ENCODE measurements at places on chromosomes 7 and 10. TPM values are rescaled to one million over a fixed set of nuclear protein-coding genes. Genes with fewer than 3 reads are reported as not detected.

DNA sequence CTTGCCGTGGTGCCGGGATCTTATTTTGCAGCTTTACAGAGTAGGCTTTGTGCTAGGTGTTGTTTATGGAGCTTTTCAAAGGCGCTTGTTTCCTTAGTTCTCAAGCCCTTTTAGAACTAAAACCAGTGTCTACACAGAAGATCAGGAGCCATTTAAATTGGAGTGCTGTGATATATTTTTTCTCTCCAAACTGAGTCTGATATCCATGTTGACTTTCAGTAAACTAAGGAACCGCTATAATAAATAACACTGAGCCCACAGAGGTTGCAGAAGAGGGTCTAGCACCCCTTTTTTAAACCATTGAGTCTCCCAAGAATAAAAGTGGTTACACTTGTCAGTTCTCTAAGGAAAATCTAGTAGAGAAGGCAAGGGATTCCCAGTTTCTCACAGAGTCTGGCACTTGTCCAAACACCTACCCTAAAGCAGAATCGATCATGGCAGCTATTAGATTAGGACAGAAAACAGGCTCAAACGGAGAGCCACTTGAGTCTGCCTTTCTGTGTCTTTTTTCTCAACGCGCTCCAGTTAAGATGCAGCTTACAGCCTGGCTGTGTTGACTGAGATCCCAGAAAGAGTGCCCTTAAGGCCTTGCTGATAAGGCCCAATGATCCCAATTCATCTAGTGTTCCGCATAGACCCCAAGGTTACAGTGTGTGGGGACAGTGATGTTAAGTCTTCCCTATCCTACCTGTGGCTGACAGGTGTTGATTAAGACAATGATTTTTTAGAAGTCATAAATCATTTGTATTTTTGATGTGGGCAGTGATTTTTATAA, 804 bp downstream of the TMEM106B start:
- no peak for DNase-seq
- H3K27ac ChIP-seq = peak overlapping the region; percentile 85
- peaks cover 2% of the 10 kb centered on the region for H3K27me3 ChIP-seq
- H3K4me1 ChIP-seq = peaks cover 5% of the 10 kb centered on the region
- peak overlapping the region; percentile 95 for H3K4me3 ChIP-seq

DNA sequence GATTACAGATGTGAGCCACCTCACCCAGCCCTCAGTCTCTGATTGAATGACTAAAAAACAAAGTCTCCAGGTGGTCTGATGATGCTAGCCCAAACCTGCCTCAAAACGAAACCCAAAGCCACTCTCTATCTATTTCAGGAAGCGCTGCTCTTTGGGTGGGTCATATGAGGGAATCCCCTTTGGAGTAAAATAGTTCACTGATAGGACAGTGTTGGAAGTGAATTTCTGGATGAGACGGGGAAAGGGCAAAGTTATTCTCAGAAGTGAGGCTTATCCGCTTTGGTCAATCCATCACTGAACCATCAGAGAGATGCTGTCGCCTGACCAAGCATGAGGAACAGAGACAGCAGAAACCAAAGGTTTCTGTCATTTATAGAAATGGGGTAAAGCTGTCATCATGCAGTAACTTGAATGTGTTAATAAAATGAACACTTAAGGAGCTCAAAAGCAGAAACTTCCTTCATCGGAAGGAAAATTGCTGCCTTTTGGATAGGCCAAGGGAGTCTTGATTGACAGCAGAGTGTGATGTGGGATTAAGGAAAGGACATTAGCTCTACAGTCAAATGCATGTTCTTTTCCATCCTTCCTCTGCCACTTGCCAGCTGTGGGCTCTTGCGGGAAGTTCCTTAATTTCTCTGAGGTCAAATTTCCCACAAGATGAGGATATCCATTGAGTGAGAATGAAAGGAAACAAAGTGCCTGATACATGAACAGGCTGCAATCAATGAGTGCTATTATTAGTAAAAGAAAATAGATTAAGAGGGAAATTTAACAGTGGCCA, 64.9 kb upstream of the C1QL3 start:
- no peaks in the 10 kb centered on the region for H3K4me1 ChIP-seq
- DNase-seq = no peak
- no peaks in the 10 kb centered on the region for H3K27me3 ChIP-seq
- H3K4me3 ChIP-seq = no peak overlapping the region
- no peaks in the 10 kb centered on the region for H3K36me3 ChIP-seq

GRCh38 chr7:23100697-23101096, 4.9 kb upstream of the KLHL7 start:
- no peaks in the 10 kb centered on the region for H3K4me1 ChIP-seq
- H3K27ac ChIP-seq = no peak overlapping the region
- H3K27me3 ChIP-seq = peaks cover 4% of the 10 kb centered on the region
- peaks cover 10% of the 10 kb centered on the region for H3K36me3 ChIP-seq

- H3K27ac ChIP-seq = no peak overlapping the region
- DNase-seq = no peak
- no peaks in the 10 kb centered on the region for H3K4me1 ChIP-seq
- H3K27me3 ChIP-seq = no peaks in the 10 kb centered on the region
Measured at GRCh38 chr10:52483587-52483986, 169.5 kb downstream of the DKK1 start.

DNA sequence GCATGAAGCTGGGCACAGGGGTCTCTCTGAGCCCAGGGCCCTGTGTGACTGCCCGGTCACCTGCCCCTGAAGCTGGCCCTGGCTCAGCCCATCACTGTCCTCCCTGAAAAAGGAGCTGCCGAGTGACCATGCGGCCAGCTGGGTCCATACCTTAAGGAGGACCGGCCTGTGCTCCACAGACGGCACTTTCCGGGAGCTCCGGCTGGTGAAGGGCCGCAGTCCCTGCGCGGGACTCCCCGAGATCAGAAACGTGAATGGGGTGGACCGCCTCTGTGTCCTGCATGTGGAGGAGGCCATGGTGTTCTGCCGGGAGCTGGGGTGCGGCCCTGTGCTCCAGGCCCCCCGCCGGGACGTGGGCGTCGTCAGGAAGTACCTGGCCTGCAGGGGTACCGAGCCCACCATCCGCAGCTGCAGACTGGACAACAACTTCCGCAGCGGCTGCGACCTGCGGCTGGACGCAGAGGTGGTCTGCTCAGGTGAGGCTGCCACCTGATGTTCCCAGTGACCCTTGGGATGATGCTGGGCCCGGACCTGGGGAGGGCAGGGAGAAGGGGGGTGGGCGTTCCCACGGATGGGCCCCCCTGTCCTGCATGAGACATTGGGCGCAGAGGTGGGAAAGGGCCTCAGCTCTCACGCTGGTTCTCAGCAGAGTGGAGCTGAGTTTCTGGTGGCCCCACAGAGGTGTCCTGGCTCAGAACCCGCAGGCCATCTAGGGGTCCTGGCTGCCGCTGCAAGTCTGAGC, 3.5 kb downstream of the SCART1 start:
- H3K27me3 ChIP-seq = peaks cover 2% of the 10 kb centered on the region
- DNase-seq = no peak
- H3K27ac ChIP-seq = no peak overlapping the region

DNA sequence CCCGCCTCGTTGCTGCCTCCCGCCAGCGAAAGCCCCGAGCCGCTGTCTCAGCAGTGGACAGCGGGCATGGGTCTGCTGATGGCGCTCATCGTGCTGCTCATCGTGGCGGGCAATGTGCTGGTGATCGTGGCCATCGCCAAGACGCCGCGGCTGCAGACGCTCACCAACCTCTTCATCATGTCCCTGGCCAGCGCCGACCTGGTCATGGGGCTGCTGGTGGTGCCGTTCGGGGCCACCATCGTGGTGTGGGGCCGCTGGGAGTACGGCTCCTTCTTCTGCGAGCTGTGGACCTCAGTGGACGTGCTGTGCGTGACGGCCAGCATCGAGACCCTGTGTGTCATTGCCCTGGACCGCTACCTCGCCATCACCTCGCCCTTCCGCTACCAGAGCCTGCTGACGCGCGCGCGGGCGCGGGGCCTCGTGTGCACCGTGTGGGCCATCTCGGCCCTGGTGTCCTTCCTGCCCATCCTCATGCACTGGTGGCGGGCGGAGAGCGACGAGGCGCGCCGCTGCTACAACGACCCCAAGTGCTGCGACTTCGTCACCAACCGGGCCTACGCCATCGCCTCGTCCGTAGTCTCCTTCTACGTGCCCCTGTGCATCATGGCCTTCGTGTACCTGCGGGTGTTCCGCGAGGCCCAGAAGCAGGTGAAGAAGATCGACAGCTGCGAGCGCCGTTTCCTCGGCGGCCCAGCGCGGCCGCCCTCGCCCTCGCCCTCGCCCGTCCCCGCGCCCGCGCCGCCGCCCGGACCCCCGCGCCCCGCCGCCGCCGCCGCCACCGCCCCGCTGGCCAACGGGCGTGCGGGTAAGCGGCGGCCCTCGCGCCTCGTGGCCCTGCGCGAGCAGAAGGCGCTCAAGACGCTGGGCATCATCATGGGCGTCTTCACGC, 825 bp downstream of the ADRB1 start:
- H3K27me3 ChIP-seq = peaks cover 11% of the 10 kb centered on the region
- peak; percentile 23 for DNase-seq
- peak overlapping the region; percentile 84 for H3K4me3 ChIP-seq
- peaks cover 5% of the 10 kb centered on the region for H3K4me1 ChIP-seq
- no peaks in the 10 kb centered on the region for H3K36me3 ChIP-seq
- H3K27ac ChIP-seq = no peak overlapping the region

DNA sequence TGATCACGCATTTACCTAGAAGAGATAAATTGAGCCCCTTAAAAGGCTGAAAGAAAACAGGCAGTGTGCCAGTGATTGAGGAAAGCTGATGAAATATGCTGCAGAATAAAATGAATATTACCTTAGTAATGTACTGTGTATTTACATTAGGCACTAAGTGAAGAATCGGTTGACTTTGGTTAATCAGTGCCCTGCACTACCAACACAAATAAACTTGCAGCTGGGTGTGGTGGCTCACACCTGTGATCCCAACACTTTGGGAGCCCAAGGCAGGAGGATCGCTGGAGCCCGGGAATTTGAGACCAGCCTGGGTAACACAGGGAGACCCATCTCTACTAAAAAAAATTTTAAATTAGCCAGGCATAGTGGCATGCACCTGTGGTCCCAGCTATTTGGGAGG, 148.3 kb upstream of the TCF7L2 start:
- no peak overlapping the region for H3K27ac ChIP-seq
- no peaks in the 10 kb centered on the region for H3K27me3 ChIP-seq
- H3K4me1 ChIP-seq = peaks cover 5% of the 10 kb centered on the region
- peaks cover 4% of the 10 kb centered on the region for H3K36me3 ChIP-seq
- DNase-seq = no peak

DNA sequence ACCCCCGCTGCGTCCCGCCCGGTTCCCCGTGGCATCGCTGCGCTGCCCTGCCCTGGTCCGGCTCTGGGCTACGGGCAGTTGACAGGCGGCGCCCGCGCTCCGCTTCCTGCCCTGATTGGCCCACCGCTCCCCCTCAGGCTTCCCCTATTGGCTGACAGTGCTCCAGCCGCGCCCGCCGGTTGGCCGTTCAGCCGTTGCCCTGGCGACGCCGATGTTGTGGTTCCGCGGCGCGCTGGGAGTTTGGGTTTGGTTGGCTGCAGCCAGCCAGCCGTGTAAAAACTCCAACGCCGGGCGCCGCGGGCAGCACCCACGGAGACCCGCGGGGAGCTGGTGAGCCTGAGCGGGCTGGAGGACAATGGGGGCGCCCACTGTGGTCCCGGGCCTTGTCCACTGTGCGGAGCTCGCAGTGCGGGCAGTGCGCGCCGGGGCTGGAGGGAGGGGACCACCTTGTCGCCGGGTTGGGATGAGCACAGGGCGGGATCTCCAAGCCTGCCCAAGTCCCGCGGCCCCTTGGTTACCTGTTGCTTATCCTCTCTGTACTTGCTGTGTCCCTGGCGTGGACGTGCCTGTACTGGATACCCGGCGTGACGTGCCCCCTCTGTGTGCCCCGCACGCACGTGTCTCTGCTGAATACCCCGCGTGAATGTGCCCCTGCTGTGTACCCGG, at the start of gene C7orf57:
C7orf57 (plus strand) TSS at position 243 of the 666 bp plus-strand sequence. CDS start 766 bp downstream, outside the sequence.
- H3K27ac ChIP-seq = no peak within 1 kb of the TSS
- H3K4me1 ChIP-seq = peaks cover 6% of the 10 kb centered on the region
- peaks cover 5% of the 10 kb centered on the region for H3K27me3 ChIP-seq
- H3K36me3 ChIP-seq = no peaks in the 10 kb centered on the region
- peak within 1 kb of the TSS; percentile 93 for H3K4me3 ChIP-seq

The HIPK2 gene
- 36.9 TPM for total RNA-seq

The NUTM2E gene
- total RNA-seq = 0.86 TPM

The RSPH10B gene
- not detected for total RNA-seq

The FAM25C gene
- total RNA-seq = not detected

The HOXA7 gene
- not detected for total RNA-seq

Data from glutamatergic neuron (in vitro differentiated cells).